ENCODE measurements at places on chromosomes 3 and 15.

- no peak for DNase-seq
Observed at GRCh38 chr15:78321041-78321570, 19.0 kb upstream of the CRABP1 start.

DNA sequence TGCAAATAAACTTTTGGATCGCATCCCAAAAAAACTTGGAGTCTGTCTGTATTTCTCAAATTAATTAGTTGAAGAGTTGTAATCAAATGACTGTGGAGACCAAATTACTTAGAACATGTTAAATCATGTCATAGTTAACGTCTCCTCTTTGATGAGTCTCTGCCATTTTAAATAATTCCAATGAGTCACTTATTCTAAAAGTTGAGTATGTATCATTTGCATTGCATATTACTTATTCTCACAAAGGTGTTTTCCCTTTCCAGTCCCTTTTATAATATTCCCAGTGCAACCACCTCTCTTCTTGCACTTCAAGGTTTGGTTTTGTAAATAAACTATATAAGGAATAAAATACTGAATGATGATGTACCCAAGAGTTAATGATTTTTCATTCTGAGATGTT lies 36.0 kb upstream of the MBNL1 start:
- DNase-seq = no peak

GRCh38 chr3:40841570-40842109 lies 316.9 kb downstream of the ZNF621 start:
- no peak for DNase-seq

DNA sequence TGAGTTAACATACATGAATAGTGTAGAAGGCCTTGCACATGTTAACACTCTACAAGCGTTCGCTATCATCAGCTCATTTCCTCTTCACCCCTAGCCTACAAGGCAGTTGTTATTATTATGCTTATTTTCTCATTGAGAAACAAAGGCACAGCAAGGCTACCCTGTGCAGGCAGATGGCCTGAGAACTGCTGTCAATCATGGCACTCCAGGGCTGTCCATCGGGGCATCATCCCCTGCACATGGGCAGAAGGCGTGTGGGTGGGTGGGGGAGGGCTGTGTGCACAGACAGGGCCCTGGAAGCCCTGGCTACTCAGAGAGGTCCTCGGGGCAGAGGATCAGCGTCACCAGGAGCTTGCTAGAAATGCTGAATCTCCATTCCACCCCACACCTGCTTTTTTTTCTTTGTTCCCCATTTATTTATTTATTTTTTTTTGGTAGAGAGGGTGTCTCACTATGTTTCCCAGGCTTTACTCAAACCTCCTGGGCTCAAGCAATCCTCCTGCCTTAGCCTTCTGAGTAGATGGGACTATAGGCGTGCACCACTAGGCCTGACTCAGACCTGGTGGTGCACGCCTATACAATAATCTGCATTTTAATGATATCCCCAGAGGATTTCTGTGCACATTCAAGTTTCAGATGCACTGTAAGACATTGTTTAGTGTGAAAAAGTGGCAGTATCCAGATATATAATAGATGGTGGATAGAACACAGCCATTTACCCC lies 9.6 kb upstream of the ZXDC start:
- no peak for DNase-seq

DNA sequence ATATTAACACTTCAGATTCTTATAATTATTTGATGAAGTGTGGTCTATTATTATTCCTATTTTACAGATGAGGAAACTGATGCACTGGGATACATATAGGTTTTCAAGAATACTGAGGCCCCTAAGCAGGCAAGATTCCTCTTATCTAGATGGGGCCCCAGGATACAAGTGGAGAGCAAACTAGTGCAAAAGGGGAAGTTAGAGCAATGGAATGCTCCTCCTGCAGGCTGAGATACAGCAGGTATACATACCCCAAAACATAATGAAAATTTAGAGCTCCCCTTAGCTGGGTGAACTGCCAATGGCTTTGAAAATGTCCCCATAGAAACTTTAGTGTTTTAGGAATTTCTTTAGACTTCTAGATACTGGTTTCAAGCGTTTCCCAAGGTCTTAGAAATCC lies 247.1 kb downstream of the CHST2 start:
- DNase-seq = no peak

GRCh38 chr3:41102750-41103149 lies 96.6 kb upstream of the CTNNB1 start:
- DNase-seq = no peak

GRCh38 chr3:21718161-21718765 lies 32.7 kb downstream of the ZNF385D start:
- no peak for DNase-seq

DNA sequence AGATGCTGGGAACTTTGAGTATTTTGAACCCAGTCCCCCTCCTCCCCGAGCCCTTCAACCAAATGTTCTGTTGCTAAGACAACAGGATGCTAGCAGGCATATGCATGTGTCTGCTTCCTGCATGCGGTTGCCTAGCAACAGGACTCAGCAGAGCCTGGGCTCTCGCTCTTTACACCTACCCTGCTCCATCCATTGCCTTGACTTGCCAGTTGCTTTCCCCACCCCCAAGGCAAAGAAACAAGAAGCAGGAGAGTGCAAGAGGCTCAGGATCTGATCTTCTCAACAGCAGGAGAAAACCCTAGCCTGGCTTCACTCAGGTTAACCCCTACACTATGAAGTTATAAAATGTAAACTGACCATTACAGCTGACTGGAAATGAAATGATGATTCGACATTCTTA lies 393.0 kb downstream of the IGSF11 start:
- DNase-seq = no peak

DNA sequence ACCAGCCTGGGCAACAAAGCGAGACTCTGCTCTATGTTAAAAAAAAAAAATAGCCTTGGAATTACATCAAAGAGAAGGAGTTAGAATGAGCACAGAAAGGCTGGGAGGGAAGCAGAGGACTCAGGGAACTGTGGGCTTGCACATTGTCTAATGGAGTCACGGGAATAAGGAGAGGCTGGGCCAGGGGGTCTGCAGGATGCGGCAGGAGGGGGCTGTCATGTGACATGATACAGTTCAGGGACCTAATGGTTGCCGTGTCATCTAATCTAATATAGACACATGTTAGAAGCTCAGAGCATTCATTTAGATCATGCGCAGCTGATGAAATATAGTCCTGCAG lies 32.5 kb downstream of the GRK7 start:
- DNase-seq = no peak

GRCh38 chr15:64642875-64643274 lies 132.5 kb downstream of the RBPMS2 start:
- no peak for DNase-seq

DNA sequence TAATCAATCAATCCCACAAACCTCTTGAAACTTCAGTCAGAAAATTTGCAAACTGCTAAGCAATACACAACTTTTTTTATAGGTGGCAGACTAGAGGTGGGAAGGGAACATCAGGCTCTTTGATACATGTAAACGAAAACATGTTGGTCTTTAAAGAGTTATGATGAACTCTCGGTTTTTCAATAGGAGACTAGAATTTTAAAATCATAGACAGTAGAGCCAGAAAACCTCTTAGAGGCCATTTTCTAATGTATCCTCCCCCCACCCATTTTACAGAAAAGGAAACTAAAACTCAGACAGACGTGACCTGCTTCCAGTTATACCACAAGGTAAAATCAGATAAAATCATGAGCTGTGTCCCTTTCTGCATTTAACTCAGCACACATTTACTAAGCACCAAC lies 179.1 kb upstream of the LPP start:
- DNase-seq = no peak

DNA sequence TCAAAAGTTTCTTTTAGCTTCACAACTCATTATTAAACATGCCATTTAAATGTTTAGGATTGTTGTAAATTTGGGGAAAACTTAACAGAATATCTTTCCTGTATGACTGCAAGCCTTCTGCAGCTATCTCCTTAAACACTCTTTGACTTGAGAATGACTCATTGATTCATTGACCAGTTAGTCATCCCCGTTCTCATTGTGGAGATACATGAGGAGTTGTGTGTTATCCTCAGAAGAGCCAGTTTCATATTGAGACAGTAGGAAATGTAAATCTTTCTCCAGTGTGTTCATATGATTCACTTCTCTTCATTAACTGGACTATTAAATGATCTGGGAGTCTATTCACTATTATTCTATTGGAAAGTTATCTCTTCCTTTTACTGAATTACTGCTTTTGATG lies 83.0 kb downstream of the CRYGS start:
- no peak for DNase-seq

DNA sequence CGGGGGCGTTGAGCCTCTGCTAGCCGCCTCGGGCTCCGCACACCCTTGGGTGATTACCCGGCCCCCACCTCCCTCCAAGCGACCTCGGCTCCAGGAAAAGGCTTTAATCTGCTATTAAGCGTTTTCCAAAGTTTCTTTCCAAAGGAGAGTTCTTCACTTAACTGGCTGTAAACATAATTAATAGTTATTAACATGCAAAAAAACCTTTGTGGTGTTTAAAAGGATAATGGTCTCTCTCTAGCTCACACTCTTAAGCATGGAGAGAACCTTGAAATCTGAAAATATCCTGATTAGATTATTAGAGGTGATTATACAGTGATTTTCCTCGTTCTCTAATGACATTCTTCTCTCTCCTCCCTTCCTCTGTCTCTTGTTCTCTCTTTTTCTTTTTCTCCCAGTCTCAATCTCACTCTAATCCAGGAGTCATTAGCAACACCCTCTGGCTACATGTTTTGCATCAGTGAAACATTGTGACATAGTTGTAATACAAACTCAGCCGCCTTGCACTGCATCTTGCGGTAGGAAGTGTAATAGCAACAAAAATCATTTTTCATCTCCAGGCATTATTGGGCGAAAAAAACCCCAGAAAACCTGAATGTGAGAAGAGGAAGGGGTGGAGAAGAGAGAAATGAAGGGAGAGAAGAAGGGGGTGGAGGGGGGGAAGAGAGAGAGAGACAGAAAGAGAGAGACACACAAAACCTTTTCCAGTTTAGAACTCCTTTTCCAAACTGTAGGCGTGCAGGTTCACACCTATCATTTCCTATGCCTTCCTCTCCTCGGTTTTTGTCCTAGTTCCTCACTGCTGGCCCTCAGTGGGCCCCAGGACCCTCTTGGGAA lies 24.4 kb downstream of the NR2F2 start:
- no peak for DNase-seq
